ENCODE measurements at places on chromosomes 11 and 22. TPM values are rescaled to one million over a fixed set of nuclear protein-coding genes. Genes with fewer than 3 reads are reported as not detected.

Gene LARGE2
- not detected for total RNA-seq

Gene UBASH3B
- total RNA-seq = 0.31 TPM

Gene SLC35E4
- 6.3 TPM for total RNA-seq

Gene SERPINH1
- total RNA-seq = 721 TPM

Gene ARCN1
- 88.3 TPM for total RNA-seq

Gene HEPHL1
- total RNA-seq = not detected

Gene OR51B2
- total RNA-seq = not detected

Gene PMM1
- total RNA-seq = 21.8 TPM

- DNase-seq = no peak
These were observed 101.3 kb downstream of the TP53I11 start for GRCh38 chr11:44849424-44849823.

GRCh38 chr11:1051356-1052132 is 15.0 kb upstream of the MUC6 start:
- no peak for DNase-seq

GRCh38 chr11:17811352-17811751 is 76.8 kb downstream of the KCNC1 start:
- DNase-seq = no peak

GRCh38 chr11:120578596-120579154 is 67.1 kb downstream of the GRIK4 start:
- no peak for DNase-seq

DNA sequence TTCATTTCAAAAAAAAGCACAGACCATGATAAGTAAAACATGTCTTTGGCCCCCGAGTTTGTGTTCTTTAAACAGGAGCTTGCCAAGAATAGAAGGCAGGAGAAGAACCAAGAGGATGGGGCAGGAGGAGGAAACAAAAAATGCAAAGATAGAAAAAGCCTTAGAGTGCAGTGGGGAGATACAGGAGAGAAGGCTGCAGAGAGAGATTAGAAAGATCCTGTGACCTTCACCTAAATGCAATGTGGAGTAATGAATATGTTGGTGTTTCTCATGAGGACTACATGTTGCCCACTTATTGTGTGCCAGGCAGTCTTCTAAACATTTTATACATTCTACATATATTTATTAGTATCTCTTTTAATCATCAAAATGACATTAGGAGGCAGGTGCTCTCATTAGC is 2.3 kb upstream of the APLNR start:
- no peak for DNase-seq

DNA sequence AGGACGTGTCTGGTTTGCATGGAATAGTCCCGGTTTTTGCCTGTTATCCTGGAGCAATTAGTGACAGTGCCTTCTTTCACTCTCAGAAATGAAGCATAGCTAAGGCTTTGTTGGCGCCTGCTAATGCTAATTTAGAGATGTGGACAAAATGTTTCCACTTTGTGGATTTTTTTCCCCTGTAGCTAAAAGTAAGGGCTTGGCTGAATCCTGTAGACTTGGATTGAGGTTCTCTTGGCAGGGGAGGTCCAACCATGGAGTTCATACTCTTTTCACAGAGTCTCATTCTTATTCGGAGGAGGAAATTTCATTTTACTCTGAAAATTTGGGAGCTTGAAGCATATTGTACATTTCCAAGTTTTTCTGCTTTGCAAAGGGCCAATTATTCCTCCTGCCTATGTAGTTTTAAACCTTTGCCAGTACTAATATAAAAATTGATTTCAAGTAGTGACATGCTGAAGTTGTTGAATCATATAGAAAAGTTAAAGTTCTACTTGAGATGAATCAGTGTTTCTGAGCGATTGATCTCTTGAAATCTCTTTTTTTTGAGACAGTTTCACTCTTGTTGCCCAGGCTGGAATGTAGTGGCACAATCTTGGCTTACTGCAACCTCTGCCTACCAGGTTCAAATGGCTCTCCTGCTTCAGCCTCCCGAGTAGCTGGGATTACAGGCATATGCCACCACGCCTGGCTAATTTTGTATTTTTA is 20.0 kb downstream of the PPFIA1 start:
- DNase-seq = no peak

- no peak for DNase-seq
These were observed 359.0 kb downstream of the BRD1 start for GRCh38 chr22:49468487-49469198.

- peak; percentile 73 for DNase-seq
These were observed 20.0 kb downstream of the POLR3H start for GRCh38 chr22:41524251-41524661.

DNA sequence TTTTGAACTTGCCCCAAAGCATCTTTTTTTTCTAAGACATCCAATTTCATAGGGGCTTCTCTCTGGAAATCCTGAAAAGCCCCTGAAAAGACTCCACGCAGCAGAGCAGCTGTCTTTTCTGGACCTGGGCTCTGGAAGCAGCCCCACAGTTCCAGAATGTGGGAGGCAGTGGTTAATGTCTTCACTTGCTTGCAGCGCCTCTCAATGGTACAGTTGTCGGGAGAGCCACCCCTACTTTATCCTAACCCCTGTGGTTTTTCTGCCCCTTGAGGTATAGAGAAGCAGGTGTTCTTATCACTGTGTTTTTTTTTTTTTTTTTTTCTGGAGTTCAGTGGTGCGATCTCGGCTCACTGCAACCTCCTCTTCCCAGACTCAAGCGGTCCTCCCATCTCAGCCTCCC is 83.4 kb upstream of the SORL1-AS1 start:
- DNase-seq = peak; percentile 22

DNA sequence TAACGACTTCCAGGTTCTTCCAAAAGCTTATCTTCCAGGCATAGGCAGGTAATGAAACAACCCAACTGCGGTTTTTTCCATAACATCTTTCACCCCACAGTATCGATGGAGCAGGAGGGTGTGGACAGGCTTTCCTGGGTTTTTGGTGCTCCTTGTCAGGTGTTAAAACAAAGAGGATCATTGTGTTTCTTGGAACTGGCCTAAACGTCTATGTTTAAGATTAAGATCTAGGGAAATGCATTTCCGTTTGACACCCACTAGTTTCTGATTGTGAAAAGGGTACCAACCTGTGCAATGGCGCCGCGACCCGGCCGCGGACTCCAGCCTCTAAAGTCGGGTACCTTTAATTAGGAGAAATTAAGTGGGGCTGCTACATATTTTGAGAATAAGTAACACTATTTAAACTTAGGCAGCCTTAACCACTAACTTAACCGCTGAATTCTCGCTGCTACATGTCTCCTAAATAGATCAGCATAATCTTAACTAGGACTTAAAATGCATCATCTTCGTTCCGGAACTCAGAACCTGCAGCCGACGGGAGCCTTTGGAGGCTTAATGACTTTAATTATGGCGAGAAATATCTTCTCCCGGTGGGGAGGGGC is 31.5 kb downstream of the C22orf31 start:
- no peak for DNase-seq

- DNase-seq = no peak
These were observed 3.2 kb upstream of the GNAZ start for GRCh38 chr22:23067023-23067650.

DNA sequence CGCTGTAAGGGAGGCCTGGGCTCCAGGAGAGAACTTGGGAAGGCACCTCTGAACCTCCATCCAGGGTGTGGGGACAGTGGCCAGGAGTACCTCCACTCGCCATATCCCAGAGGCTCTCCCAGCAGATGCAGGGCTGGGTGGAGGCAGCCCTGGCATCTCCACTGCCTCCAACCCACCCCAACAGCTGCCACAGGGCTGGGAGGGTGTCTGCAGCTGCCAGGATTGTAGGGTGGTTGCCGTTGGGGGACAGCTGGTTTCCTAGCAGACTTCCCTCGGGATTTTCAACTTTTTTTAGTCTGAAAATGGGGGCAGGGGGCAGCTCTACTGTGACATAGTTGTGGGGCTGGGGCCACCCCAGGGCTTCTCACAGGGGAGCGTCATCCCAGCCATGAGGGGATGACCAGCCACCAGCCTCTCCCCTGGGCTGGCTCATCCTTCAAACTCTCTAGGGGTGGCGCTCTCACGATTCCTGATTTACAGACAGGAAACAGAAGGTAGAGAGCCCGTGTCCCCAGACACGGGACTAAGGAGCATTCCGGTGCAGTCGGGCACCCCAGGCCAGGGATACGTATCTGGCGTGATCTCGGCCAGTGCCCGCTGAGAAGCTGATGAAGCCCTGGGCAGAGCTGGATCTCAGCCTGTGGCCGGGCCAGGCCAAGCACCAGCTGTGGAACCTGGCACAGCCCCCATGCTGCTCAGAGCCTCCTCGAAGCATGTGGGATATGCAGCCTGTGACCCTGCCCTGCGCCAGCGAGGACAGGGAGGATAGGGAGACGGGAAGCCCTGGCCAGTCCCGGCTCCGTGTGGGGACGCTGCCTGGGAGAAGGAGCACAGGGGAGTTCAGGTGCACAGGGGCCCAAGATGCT is 9.9 kb downstream of the PRR5 start:
- no peak for DNase-seq

DNA sequence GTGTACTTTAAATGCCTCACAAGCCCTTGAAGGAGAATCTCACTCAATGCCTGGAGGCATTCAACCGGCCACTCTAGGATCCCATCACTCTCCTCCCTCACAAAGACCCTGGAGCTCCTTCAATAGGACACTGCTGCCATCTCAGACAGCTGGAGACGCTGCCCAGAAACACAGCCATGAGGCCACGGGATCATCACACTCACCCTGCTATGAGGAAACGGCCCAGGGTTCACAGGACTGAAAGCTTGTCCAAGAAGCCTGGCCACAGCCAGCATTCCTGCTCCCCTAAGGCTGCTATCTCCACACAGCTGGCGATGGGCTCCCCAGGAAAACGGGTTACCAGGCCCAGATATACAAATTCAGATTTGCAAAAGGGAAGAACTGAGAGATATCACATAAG is 13.2 kb downstream of the CARS1 start:
- DNase-seq = no peak

DNA sequence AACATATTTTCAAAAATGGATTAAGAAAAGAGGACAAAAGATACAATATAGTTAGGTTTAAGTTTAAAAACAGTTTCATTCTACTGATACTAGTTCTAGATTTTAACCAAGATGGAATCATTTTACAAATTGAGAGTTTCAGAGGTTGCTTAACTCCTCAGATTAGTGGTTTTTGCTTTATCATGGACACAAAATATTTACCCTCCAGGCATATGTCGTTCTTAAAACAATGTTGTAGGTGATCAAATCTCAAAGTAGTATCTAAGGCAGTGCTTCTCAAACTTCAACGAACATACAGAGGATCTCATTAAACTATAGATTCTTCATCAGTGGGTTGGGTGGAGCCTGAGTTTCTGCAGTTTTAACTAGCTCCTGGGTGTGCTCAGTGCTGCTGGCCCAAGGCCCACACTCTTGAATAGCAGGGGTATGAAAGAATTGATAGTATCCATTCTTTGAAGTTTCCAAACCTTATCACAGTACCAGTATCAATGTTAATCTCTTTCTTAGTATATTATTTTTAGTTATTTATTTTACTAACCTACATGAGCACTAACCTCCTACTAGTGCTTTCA is 48.0 kb downstream of the YAP1 start:
- no peak for DNase-seq

DNA sequence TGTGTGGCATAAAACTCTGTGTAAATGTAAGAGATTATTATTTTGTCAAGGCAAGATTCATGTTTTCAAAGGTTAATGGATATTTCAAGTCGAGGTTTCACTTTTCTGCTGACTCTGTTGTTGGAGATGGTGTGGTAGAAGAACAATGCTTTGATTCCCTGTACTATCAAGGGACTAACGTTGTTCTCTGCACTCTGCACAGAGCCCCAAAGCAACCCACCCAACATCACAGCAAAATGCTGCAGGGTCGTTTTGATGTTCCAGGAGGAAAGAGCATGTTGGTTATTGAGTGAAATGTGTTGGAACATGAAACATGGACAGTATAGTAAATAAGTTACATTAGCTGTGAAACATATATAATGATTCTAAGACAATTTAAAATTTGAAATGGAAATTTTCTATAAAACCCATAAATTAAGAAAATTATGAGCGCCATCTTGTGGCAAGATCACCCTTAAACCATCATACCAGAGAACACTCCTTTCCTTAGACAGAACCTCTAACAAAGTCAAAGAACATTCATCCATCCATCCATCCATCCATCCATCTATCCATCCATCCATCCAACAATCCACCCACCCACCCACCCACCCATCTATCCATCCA is 164.4 kb upstream of the ZBED5 start:
- DNase-seq = peak; percentile 45

DNA sequence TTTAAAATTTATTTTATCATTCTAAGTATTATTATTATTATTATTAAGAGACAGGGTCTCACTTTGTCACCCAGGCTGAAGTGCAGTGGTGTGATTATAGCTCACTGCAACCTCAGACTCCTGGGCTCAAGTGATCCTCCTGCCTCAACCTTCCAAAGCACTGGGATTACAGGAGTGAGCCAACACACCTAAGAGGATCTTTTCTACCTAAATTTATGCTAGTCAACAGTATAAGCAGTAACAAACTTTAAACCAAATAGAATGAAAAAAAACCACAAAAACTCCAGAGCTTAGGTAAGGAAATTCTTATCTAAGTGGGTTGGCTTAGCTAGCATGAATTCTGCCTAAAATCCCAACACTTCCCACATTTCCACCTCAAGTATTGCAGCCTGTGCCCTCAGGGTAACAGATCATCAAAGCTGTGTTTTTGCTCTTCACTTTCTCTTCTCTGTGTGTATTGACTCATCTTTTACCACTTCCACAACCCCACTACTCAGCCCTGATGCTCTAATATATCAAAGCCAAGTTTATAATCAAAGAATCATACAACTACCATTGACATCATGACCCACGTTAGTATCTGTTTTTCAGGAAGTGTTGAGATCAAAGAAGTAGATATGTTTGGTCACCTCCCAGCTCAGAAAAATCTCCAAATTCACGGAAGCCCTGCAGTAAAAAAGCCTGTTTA is 93.7 kb upstream of the SPON1 start:
- DNase-seq = no peak

DNA sequence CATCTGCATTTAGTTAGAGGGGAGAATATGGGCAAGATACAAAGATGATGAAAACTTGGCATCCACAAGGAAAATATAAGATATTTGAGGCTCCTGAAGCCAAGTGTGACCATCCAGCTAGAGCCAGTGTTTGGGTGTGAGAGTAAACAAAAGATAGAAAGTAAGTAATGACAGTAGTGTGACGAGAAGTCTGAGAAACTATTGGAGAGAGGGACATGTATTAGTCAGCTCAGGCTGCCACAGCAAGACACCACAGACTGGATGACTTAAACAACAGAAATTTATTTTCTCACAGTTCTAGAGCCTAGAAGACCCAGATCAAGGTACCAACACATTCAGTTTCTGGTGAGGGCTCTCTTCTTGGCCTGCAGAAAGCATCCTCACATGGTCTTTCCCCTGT is 6.4 kb upstream of the CCKBR start:
- no peak for DNase-seq

GRCh38 chr11:65790104-65790901 is 3.4 kb downstream of the OVOL1 start:
- no peak for DNase-seq

DNA sequence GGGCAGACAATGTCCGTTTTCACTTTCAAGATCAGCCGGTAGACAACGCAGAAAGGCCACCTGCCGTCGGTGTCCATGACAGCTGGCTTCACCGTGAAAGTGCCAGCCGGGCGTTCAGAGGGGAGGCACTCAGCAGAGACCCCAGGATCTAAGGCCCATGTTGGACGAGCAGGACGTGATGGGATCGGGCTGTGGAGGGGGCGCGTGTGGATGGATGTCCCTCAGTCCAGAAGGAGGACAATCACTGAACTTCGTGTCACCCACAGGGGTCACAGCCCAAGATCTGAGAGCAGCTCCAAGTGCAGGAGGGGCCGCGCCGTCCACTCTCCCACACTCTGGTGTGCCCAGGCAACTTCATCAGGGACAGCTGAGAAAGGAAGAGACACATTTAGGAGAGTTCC is 164.4 kb downstream of the BRD1 start:
- no peak for DNase-seq

All from G401 (cell line).